ENCODE measurements at places on chromosomes 16 and 17. TPM values are rescaled to one million over a fixed set of nuclear protein-coding genes. Genes with fewer than 3 reads are reported as not detected.
A peak's percentile ranks its signal among the peaks of the same experiment; 100 is the strongest.

DNA sequence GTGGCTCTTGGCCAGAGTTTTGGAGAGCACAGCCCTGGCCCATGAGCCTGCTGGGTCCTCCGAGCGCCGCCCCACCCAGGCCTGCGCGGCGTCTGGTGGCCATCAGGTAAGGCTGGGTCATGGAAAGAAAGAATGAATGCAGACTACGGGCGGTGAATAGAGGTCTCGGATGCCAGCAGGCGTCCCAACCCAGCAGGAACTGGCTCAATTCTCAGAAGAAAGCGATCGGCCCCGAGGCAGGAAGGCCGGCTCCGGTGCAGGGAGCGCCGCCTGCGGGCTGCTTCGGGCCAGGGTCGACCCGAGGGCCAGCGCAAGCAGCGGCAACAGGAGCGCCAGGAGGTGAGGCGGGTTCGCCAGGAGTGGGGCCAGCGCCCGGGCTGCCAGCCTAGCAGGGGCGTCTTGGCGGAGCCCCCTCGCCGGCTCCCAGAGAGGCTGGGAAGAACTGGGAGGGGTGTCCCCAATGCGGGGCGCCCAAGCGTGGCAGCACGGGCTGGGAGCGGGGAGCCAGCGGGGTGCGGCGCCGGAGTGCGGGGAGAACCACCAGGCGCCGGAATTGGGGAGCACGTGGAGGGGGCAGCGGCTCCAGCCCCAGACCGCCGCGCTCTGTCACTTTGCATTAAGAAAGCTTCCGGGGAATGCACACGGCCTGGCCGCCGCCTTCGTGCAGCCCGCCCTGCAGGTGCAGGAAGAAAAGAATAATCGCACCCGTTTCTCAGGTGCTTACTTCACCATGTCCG lies 7.1 kb upstream of the TMC5 start:
- H3K4me1 ChIP-seq, result peaks cover 4% of the 10 kb centered on the region
- H3K27ac ChIP-seq, result no peak overlapping the region
- H3K36me3 ChIP-seq, result peaks cover 4% of the 10 kb centered on the region
- peak overlapping the region; percentile 80 for H3K4me3 ChIP-seq
- peaks cover 50% of the 10 kb centered on the region for H3K27me3 ChIP-seq

- H3K27ac ChIP-seq, result peak overlapping the region; percentile 69
- H3K4me3 ChIP-seq, result peak overlapping the region; percentile 63
- peaks cover 5% of the 10 kb centered on the region for H3K36me3 ChIP-seq
- no peak for DNase-seq
- H3K27me3 ChIP-seq, result peaks cover 43% of the 10 kb centered on the region
These were observed 17.5 kb upstream of the CBX8 start for GRCh38 chr17:79814127-79814973.

GRCh38 chr16:2154533-2155090 lies 970 bp upstream of the TRAF7 start:
- H3K36me3 ChIP-seq, result no peaks in the 10 kb centered on the region
- peaks cover 59% of the 10 kb centered on the region for H3K4me1 ChIP-seq
- DNase-seq, result no peak
- H3K27me3 ChIP-seq, result no peaks in the 10 kb centered on the region

- H3K27me3 ChIP-seq, result no peaks in the 10 kb centered on the region
- no peak for DNase-seq
- H3K36me3 ChIP-seq, result peaks cover 7% of the 10 kb centered on the region
- no peak overlapping the region for H3K4me3 ChIP-seq
These were observed 2.3 kb downstream of the AXIN1 start for GRCh38 chr16:350203-350602.

DNA sequence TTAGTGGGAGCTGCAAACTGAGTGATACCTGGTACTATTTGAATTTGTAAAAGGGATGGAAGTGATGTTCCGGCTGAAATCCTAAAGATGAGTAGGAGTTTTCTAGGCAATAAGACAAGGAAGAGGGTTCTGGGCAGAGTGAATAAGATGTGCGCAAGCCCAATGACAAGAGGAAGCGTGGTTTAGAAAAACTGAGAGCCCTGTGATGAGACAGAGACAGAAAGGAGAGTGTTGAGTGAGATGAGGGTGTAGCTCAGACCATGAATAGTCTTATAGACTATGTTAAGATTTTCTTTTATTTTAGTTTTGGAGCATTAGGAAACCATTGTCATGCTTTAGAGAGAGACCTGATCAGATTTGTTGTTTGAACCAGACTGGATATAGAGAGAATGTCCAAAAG lies 50.2 kb downstream of the COX10 start:
- no peak overlapping the region for H3K27ac ChIP-seq
- H3K4me3 ChIP-seq, result no peak overlapping the region
- H3K36me3 ChIP-seq, result peaks cover 9% of the 10 kb centered on the region
- no peaks in the 10 kb centered on the region for H3K27me3 ChIP-seq
- H3K4me1 ChIP-seq, result peaks cover 8% of the 10 kb centered on the region

DNA sequence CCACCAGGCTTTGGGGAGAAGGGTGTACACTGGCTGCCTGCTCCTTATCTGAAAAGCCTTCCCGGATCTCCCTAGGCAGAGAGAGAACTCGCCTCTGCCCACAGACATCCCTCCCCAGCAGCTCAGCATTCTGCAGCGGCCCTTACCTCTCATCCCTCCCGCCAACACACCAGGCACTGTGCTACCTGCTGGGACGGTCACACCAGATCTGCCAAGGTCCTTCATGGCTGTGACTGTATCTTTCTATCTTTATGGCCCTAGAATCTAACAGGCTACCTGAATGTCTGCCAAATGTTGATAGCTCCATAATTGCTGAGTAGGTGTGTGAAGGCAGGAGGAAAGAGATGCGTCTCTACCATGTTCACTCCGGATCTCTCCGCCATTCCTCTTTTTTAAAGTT lies 7.9 kb downstream of the TSNAXIP1 start:
- no peaks in the 10 kb centered on the region for H3K27me3 ChIP-seq
- no peak overlapping the region for H3K4me3 ChIP-seq
- no peak for DNase-seq
- peaks cover 3% of the 10 kb centered on the region for H3K4me1 ChIP-seq
- H3K27ac ChIP-seq, result no peak overlapping the region

DNA sequence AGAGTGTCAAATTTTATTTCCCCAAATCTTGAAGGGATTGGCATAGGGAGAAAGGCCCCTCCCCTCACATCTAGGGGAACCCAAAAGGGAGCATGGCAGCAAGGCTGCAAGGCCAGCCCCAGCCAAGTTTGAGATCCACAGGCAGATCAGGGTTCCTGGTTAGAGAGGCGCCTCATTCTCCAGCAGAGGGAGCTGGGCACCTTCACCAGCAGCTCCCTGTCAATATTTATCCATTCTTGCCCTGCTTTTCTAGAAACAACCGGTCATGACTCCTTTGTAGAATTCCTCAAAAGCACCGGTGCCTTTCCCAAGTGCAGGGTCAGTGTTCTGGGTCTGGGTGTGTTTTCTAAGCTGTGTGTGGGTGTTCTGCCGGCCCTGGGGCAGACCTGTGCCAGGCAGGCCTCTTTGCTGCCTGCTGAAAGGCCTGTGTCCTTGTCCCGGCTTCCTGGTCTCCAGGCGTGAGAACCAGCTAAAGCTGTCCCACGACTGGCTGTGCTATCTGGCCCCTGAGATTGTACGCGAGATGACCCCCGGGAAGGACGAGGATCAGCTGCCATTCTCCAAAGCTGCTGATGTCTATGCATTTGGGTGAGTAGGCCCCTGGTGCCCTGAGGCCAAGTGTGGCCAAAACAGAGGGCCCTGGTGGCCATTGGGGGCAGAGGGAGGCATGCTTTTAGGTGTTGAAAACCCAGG lies 21.2 kb upstream of the LGALS9 start:
- H3K4me1 ChIP-seq, result no peaks in the 10 kb centered on the region
- H3K36me3 ChIP-seq, result no peaks in the 10 kb centered on the region

DNA sequence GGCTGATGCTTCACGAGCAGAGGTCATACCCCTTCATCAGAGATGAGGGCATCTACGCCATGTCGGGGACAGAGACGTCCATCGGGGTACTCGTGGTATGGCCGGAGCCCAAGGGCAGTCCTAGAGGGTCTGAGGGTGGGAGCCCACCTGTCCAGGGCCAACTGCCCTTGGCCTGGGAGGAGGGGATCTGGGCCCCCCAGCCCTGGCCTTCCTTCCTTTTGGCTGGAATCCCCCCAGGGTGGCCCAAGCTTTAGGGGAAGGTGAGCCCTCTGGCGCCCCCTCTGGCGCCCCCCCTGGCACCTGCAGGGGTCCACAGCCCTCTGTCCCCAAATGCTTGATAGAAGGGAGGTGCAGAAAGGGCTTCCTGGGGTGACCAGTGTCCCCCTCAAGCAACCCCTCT lies 69.3 kb downstream of the SCNN1B start:
- no peaks in the 10 kb centered on the region for H3K36me3 ChIP-seq
- DNase-seq, result no peak

DNA sequence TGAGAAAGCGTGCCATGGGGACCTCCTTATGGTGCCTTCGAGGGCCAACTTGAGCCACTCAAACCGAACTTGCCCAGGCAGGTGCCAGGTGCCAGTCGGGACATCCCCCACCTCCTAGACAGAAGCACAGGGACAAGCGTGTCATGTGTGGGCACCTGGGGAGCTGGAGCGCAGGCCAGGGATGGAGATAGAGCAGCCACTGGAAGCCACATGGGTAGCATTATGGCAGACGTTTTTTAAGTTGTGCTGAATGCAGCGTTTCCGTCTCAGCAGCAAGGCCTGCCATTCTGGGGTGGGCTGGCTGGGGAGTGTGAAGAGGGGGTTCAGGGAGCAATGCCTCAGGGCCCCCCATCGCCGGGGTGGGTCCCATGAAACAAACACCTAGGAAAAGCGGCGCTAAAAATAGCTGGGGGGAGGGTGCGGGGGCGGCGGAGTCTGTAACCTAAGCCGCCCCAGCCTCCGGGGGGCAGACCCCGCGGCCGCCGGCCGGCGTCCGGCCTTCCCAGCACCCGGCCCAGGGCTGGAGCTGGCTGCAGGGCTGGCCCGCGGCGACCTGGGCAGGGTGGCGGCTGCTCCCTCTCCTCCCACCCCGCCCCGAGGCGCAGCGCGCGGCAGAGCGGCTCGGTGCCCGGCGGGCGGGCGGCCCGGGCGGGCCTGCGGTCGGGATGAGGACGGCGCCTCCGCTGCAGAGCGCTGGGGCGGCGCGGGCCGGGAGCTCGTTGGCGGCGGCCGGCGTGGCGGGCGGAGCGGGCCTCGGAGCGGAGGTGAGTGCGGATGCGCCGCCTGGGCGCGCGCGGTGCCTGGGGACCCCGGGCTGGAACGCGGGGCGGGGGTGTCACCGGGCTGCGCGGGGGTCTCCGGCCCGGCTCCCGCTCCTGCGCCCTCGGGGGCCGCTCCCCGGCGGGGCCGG lies at the start of gene ZNF469:
ZNF469 (plus strand) TSS at position 469 of the 910 bp plus-strand sequence. CDS start 44,512 bp downstream, outside the sequence.
- H3K4me1 ChIP-seq, result peaks cover 15% of the 10 kb centered on the region
- H3K4me3 ChIP-seq, result peak within 1 kb of the TSS; percentile 88
- no peak within 1 kb of the TSS for H3K27ac ChIP-seq
- no peak for DNase-seq

DNA sequence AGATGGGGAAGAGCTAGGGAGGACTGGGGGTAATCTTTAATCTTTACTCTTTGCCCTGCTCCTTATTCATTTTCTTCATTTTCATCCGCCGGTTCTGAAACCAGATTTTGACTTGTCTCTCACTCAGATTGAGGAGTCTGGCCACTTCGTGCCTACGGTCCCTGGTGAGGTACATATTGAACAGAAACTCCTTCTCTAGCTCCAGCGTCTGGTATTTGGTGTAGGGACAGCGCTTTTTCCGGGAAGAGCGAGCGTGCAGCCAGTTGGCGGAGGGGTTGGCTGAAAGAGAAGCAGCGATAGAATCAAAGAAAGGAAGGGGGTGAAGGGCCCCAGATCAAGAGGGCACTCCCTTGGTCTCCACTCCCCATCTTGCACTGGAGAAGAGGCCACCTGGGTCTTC lies 3.3 kb downstream of the HOXB9 start:
- H3K27me3 ChIP-seq, result peaks cover 94% of the 10 kb centered on the region
- H3K4me3 ChIP-seq, result no peak overlapping the region
- H3K36me3 ChIP-seq, result no peaks in the 10 kb centered on the region

DNA sequence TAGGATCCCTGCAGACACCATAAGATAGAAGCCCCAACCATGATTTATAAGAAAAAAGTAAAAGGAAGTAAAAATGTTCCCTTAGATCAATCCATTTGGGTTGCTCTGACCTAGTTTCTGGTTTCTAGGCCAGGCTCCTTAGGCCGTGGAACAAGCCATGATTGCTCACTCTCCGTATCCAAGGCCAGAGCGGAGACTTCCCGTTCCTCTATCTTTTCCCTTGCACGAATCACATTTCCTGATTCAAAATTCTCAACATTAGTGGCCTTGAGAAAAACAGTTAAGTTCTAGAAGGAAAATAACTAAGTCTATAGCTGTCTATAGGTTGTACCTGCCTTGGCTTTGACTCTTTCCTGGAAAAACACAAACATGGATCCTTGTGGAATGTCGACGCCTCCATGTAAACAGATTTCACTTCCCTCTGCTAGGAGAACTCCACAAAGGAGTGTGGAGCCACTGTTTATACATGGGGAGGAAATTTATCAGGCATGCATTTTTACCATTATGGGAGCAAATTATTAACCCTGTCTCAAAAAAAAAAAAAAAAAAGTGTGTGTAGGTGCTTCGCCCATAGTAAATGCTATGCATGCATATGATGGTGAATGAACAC lies 149.6 kb downstream of the ZFHX3 start:
- no peak overlapping the region for H3K27ac ChIP-seq
- DNase-seq, result no peak
- H3K4me1 ChIP-seq, result no peaks in the 10 kb centered on the region
- H3K4me3 ChIP-seq, result no peak overlapping the region

DNA sequence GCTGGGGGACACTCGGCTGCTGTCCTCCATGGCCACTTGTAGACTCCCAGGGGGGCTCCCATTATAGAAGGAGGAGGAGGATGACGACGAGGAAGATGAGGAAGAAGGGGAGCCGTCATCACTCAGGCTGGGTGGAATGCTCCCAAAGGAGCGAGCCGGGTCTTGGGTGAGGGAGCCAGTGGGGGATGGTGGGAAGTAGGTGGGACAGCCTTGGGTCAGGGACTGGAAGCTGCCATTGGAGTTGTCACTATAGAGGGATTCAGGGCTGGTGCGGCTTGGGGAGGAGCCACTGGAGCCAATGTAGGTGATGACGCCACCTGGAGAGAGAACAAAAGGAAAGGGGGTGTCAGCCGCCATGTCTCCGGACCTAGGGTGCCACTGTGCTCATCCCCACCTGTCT lies 3.3 kb downstream of the NR1D1 start:
- peak overlapping the region; percentile 96 for H3K27ac ChIP-seq
- H3K4me1 ChIP-seq, result peaks cover 74% of the 10 kb centered on the region
- H3K36me3 ChIP-seq, result peaks cover 10% of the 10 kb centered on the region
- DNase-seq, result no peak
- H3K4me3 ChIP-seq, result peak overlapping the region; percentile 25

DNA sequence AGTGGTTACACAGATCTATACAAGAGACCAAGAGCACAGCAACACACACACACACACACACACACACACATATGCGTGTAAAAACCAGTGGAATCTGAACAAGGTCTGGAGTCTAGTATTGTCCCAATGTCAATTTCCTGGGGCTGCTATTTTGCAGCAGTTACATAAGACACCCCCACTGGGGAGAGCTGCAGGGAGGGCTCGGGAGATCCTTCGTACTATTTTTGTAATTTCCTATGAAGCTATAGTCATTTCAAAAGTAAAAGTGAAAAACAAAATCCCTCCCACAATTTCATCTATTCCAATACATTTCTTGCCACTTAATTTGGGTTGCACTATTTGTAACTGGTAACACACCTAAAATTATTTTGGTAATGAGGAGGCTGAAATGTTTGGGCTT lies 68.5 kb downstream of the C16orf95 start:
- H3K27me3 ChIP-seq, result no peaks in the 10 kb centered on the region
- no peak overlapping the region for H3K27ac ChIP-seq
- H3K4me1 ChIP-seq, result no peaks in the 10 kb centered on the region
- H3K4me3 ChIP-seq, result no peak overlapping the region
- H3K36me3 ChIP-seq, result no peaks in the 10 kb centered on the region

GRCh38 chr17:19431691-19432090 lies 20.7 kb downstream of the RNF112 start:
- no peaks in the 10 kb centered on the region for H3K4me1 ChIP-seq
- peaks cover 11% of the 10 kb centered on the region for H3K27me3 ChIP-seq
- no peaks in the 10 kb centered on the region for H3K36me3 ChIP-seq

MYH13 gene
- polyA plus RNA-seq, result not detected

HOXB13 gene
- not detected for polyA plus RNA-seq

KRT9 gene
- not detected for polyA plus RNA-seq

PLA2G15 gene
- polyA plus RNA-seq, result 9.8 TPM

ZP2 gene
- polyA plus RNA-seq, result not detected

VTN gene
- polyA plus RNA-seq, result not detected
